ENCODE measurements at places on chromosomes 2 and 18.
A peak's percentile ranks its signal among the peaks of the same experiment; 100 is the strongest.

- DNase-seq, result no peak
Observed at GRCh38 chr2:48274040-48274439, 255.9 kb upstream of the STON1 start.

GRCh38 chr2:151614606-151615306 lies 119.5 kb downstream of the NEB start:
- no peak for DNase-seq

DNA sequence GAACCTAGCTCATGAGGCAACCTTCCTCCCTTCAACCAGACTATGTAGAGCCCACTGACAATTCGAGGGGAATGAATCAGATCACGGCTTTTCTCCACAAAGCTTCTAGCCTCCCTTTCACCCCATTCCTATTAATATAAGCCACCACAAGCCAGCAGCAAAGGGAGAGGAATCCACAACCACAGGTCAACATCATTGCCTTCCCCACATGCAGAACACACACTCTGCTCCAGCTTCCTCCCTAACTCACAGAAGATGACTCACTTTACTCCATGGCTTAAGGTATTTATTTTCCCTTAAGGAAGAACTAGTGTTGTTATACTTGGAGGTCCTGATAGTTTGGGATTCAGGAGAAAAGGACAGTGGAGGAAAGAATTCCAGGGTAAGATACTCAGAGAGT lies 272.2 kb downstream of the C1D start:
- DNase-seq, result no peak

- DNase-seq, result no peak
Observed at GRCh38 chr18:32891797-32892196, 119.0 kb upstream of the KLHL14 start.

GRCh38 chr2:16425462-16426336 lies 239.9 kb downstream of the CYRIA start:
- peak; percentile 11 for DNase-seq

- DNase-seq, result peak; percentile 54
Observed at GRCh38 chr18:46097801-46098615, at the start of gene ATP5F1A. TSS of gene ATP5F1A (minus strand) at chr18:46098296. CDS start at chr18:46098231, 65 bp downstream.

GRCh38 chr18:24262087-24262486 lies 123.2 kb downstream of the CABYR start:
- DNase-seq, result no peak

GRCh38 chr2:39188960-39189494 lies 54.7 kb downstream of the CDKL4 start:
- DNase-seq, result no peak

GRCh38 chr2:12642332-12642731 lies 74.4 kb upstream of the TRIB2 start:
- DNase-seq, result no peak

DNA sequence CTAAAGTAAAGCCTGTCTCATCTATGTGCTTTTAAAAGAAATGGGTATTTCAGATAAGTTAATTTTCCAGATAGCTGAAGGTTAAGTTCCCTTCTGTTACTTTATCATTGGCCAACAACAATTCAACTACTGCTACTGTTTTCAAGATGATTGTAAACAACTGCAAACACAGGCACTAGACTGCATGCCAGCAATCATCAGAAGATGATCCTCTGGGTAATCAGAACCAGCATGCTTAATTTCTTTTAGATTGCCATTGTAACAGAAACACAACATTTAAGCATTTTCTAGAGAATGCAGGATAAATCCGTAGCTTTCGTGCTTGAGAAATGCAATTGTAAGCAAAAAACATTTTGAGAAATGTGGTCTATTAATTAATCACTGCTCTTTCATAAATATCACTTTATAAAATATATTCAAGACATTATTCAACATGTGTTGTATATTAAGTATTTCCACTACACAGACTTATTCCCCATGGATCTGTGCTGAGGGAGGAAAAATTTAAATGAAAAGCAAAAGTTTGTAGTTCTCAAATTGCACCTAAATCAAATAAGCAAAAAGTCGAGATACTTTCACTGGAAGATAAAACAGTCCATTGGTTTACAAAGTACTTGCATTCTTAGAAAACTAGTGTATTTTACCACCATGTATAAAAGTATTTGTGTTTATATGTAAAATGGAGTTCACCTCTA lies 133.7 kb downstream of the ATL2 start:
- no peak for DNase-seq

DNA sequence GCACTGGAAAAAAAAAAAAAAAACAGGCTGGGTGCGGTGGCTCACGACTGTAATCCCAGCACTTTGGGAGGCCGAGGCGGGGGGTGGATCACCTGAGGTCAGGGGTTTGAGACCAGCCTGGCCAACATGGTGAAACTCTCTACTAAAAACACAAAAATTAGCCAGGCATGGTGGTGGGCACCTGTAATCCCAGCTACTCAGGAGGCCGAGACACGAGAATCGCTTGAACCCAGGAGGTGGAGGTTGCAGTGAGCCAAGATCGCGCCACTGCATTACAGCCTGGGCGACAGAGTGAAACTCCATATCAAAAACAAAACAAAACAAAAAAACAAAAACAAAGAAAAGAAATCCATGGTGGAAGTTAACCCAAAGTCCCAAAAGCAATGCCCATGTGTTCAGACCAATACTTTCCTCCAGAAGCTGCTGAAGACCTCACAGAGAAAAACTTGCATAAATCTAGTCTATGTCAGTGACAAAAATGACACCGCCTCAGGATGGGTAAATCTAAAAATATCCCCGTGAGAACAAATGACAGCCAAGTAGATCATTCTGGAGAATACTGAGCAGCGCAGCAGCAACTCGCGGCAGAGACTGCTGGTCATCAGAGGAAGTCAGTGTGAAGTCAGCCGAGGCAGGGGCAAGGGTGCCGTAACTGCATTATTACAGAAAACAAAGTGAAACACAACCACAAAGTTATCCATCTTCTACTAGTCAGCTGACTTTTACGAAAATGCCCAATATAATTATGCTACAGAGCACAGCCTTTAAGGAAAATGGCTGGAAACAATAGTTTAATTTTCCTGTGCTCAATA lies 41.0 kb downstream of the LPIN2 start:
- no peak for DNase-seq

DNA sequence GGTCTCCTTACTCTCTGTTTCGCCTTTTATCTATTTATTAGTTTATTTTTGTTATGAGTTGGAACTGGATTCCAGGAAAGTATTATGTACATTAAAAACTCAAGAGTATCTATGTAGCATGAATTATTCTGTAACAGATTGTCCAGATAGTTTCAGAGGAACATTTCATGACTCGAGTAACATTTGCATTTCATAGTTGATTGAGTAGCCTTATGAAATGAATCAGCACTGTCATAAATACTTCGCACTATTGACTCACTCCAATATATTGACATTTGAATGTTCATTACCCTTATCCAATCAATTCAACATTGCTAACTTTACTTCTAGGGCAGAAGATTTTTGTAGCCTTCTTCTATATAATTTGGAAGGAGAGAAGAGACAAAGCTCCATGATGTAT lies 11.3 kb upstream of the VRK2 start:
- DNase-seq, result no peak

DNA sequence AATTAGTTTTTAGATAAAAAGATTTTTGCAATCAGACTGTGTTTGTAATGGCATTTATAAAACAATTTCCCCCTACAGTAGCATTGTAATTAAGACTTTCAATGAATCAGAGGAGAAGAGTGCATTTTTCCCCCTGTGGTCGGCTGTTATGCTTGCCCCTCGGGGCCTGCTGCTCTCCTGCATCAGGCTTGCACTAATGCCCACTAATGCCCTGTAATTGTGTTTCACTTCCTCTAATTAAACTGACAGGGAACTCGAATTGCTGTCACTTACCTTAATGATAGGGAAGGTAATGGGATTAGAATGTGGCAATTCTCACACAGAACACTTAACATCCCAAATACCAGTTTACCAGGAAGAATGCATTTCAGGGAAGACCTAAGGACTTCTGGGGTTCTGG lies 61.2 kb upstream of the LRRTM1 start:
- no peak for DNase-seq

- no peak for DNase-seq
Observed at GRCh38 chr2:207236156-207236935, 70.6 kb upstream of the KLF7 start.

GRCh38 chr2:237996021-237996593 lies 29.3 kb downstream of the UBE2F start:
- DNase-seq, result no peak

- DNase-seq, result no peak
Observed at GRCh38 chr2:204115137-204116056, 178.8 kb downstream of the ICOS start.

DNA sequence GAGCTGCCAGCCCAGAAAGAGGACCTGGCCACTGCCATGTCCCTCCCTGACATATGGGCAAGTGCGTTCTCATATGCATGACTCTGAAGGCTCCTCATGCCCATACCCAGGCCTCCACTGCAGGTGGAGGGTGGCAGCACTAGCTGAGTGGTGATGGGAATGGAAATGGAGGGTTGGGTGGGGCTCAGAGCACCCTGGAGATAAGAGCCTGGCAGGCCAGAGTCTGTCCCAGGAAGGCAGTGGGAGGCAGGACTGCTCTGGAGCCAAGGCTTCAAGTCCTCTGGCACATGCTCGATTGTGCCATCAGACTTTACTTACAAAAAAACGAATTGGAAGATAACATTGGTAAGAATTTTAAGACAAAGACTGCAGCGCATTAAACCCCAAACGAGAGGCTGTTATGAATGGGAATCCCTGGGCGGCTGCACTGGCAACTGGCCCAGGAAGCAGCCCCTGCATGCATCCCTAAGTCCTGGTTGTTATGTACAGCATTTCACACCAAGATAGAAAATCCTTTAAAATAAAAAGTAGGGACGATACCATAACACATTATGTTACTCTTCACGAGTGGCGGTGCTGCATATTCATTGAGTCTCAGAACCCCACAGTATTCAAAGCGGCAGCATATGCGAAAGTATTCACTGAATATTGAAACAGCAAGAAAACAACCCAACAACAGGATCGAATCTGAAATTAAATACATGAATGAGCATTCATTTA lies 81.7 kb upstream of the FAM98A start:
- DNase-seq, result no peak

- DNase-seq, result no peak
Observed at GRCh38 chr2:17296686-17297085, 221.6 kb downstream of the RAD51AP2 start.

DNA sequence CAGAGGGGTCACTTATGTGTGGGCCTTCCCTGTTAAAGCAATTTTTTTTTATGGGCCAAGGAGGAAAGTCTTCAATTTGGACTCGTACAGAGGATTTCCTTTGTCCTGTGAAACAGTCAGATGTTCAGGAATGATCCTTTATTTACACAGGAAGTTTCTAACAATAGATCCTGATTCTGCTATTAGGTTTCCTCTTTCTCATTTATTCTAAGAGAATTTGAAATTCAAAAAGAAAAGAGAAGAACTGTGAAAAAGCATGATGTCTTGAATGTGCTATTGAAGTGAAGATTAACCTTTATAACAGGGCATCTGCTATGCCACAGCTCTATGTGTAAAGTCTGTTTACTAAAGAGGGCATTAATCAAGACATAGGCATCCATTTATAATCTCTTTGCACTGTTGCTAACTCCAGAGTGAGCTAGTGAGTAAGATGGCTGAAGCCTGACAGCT lies 105.3 kb upstream of the FAM98A start:
- DNase-seq, result no peak

DNA sequence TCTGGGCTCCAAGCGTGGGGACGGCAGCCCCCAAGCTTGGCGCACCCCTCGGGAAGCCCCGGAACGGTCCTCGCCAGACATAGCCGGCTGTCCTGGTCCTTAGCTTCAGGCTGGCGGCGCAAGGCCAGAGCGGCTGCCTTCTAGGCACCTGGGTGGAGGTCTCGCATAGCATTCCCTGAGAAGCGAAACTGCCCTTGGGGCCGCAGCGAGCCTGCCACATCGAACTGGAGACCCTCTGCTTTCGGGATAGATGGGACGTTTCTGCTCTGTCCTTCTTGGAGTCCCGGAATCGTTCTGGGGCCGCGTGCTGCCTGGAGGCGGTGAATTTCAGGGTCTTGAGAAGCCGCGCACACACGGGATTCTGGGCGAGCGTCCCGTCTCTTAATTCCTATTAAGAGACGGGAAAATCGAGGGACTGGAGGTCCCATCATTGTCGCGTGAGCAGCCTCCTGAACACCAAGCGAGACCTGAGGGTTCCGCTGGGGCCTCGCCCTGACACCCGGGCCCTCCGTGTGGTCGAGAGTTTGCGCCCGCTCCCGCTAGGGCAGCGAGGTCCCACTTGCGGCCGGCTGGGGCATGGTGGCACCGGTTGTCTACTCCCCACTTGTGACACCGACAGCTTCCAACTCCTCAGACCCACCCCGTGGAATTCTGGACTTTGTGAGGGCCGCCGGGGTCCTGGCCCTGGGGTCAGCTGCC lies 9.7 kb upstream of the EN1 start:
- DNase-seq, result no peak

DNA sequence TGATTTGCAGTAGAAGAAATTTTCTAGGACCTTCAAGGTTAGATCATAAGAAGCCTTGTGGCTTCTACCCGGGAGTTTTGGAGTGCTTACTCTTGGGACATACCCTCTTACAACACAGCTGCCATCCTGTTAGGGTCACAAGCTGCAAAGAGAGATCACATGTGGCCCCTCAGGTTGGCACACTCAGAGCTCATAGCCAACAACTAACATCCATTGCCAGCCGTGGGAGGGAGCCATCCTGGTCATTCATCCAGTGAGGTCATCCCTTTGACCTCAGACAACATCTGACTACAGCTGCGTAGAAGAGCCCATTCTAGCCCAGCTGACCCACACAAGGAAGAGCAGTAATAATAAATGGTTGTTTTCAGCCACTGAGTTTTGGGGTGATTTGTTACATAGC lies 76.9 kb upstream of the NABP1 start:
- DNase-seq, result no peak

DNA sequence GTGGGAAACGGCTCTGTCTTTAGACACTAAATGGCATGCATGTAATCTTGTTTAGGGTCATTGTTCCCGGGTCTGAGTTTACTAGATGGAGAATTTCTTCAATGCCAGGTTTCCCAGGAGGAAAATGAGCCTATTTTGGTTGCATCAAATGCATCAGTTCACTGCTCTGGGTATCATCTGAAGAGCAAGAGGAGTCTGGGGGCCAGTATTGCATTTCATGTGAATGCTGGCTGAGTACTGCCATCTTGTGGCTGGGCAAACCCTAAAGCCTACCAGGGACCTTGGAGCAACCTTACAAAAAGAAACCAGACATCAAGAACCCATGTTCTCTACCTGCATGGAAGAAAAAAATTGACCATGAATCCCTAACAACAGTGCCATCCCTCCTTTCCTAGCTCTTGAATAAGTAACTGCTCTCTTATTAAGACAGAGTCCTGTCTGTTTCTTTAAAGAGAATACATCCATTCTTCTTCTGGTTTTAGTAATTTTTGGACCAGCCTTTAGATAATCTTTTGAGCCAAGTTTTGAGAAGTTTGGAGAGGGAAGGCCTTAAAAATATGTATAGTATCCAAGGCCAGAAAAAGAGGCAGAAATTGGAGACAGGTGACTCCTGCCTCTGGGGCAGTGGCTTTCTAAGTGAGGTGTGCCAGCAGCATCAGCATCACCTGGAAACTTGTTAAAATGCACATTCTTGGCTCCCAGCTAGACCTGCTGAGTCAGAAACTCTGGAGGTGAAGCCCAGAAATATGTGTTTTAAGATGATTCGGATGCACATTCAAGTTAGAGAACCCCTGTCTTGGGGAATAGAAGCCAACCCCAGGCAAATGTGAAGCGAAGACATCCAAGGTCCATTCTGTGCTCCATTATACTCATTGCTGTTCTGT lies 261.0 kb upstream of the CXCR4 start:
- DNase-seq, result peak; percentile 17

All from LNCaP clone FGC (cell line).